ENCODE measurements at places on chromosomes 7 and 10. TPM values are rescaled to one million over a fixed set of nuclear protein-coding genes. Genes with fewer than 3 reads are reported as not detected.

The CHN2 gene
- polyA plus RNA-seq: 22.3 TPM

The PCLO gene
- 2.2 TPM for polyA plus RNA-seq

The ETV1 gene
- polyA plus RNA-seq: under 0.01 TPM

The CYP2E1 gene
- 0.48 TPM for polyA plus RNA-seq

The IGFBP3 gene
- 7.0 TPM for polyA plus RNA-seq

DNA sequence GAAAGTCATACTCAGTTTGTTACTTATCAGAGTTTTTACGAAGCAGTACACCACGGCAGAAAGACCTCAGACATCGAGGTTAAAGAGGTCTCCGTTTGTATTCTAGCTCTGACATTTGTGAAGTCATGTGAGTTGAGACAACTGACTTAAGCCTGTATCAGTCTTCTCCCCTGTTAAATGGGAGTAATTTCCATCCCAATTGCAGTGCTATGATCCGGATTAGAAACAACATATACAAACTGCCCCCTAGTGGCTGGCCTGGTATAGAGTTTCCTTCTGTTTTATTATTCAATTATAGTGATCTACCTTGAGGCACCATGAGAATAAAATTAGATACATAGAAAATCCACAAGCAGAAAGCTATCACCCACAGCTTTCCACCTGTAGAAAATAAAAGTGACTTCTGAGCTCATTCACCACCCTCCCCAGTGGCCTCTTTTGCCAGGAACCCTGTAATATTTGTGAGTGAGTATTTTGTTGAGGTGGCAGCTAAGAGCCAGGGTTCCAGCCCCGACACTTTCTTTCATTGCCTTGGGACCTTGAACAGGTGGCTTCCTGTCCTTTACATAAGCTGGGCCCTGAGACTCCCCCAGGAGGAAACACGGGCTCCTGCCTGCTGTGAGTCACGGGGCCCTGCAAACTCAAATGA is 607.2 kb upstream of the MGMT start:
- DNase-seq: peak; percentile 44

DNA sequence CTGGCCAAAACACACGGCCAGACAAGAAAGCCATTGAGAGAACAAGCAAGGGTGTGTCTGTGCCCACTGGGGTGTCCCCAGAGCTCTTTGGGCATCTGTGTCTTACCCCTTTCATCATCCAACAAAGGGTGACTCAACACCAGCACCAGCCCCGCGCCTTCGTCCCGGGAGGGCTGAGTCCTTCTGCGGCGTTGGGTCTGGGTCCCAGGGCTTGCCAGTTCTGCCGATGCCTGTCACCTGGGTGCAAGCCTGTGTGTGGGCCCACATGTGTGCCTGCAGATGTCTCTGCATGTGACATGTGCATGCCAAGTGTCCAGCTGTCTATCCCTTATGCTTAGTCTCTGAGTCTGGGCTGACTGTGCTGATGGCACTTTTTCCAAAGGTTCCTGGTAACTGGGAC is 24.4 kb upstream of the ELN start:
- no peak for DNase-seq

DNA sequence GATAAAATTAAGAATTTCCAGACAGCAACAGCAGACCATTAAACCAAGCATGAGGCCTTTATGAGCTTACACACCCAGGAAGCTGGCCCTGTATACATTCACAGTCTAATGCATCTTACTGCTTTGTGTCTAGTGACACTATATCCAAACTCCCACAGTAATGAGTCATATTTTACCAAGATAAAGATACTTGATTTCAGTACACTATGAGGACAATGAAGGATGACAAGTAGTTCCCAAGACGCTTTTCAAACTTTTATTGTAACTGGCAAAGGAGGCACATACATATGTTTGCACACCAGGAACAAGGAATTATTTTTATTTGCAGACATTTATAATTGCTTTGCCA is 148.0 kb downstream of the TSPAN12 start:
- no peak for DNase-seq

DNA sequence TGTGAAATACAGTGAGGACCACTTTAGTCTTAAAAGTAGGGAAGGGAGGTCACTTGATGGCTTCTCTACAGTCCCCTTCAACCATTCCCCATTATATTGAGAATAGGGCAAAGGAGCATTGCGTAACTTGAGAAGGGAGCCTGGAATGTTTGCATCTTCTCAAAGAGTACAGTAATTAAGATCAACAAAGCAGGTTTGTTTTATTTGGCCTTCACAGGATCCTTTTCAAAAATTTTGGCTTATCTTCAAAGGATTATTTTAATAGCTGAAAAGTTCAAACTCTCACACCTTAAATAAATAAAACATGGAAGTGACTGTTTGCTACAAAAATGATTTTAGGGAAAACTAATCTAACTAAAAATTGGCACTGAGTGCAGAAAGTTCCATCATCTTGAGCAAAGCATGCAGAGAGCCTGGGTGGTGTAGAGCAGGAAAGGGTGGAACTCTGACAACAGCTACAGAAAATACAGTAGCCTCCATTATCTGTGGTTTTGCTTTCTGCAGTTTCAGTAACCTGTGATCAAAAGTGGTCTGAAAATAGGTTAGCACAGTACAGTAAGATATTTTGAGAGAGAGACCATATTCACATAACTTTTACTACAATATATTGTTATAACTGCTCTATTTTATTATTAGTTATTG is 214.0 kb downstream of the MDFIC start:
- DNase-seq: peak; percentile 6

GRCh38 chr10:63481815-63482421 is 16.1 kb upstream of the JMJD1C start:
- DNase-seq: no peak

DNA sequence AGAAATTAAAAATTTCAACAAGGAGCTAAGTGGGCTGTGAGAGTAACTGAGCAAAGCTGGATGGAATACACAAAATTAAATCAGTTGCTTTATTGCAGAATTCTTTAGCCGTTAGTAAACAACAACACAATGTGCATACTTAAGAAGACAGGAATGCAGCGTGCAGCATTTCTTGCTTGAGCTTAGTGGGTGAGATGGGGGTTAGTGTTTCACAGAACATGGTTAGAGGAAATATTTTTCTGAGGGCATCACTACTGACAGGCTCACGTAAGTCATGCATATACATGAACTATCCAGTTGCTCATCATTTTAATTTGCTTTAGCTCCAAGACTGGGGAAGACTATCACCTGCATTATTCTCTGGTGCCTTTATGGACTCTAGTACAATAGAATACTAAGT is 80.8 kb downstream of the CD36 start:
- DNase-seq: no peak

- DNase-seq: no peak
These were observed 4.0 kb upstream of the MMP21 start for GRCh38 chr10:125779403-125780327.

DNA sequence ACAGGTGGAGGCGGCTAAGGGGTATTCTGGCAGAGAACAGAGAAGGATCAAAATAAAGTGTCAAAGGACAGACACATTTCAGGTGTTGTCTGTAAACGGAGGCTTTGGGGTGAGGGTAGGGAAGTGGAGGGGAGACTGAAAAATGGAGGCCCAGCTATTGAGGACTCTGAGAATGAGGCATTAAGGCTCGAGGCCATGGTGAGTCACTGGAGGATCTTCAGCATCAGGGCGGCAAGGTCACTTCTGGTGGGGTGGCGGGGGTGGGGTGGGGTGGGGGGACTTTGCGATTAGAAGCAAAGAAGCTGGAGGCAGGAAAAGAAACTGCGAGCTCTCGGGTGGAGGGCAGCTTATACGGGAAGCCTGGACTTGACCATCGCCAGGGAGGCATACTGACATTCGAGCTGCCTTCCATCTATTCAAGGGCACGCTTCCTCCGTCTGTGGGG is 58.4 kb upstream of the PCGF5 start:
- DNase-seq: no peak

DNA sequence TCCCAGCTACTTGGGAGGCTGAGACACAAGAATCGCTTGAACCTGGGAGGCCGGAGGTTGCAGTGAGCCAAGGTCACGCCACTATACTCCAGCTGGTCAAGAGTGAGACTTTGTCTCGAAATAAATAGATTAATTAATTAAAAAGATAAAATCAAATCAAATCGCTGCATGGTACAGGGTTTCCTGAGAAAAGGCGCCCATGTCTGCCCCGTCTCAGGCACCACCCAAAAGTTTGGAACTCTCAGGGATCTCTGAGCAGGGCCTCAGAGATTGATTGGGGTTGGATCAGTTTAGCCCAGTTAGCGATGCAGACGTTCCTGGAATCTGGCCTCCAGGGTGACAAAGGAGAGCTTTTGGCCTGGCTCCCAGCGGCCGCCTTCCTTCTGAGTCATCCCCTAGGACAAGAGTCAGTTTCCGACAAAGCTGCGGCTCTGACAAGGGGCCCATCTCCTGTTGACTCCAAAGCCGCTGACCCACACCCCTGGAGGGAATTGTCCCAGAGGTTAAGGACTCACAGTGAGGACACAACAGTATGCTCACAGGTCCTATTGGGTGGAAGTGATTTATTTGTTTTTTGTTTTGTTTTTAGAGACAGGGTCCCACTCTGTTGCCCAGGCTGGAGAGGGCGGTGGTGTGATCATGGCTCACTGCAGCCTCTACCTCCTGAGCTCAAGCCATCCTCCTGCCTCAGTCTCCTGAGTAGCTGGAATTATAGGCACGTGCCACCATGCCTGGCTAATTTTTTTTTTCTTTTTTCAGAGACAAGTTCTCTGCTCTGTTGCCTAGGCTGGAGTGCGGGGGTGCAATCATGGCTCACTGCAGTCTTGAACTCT is 6.8 kb downstream of the ORAI2 start:
- no peak for DNase-seq

DNA sequence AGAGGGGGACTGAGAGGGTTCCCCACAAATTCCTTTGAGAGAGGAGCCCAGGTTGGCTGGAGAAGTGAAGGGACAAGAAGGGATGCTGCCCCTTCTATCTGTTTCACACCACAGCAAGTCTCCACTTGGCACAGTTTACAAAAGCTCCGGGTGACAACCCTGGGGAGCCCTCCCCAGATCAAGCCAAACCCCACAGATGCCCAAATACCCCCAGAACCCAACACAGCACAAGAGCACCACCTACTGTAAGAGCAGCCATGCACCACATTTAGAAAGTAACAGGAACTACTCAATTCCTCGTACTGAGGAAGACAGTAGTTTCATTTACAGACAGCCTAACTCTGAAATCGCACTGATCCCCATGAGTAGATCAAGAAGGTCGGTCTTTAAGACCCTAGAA is 67.8 kb upstream of the ATP6V0A4 start:
- DNase-seq: no peak

- DNase-seq: no peak
These were observed 2.1 kb downstream of the CPED1 start for GRCh38 chr7:120990468-120991118.

DNA sequence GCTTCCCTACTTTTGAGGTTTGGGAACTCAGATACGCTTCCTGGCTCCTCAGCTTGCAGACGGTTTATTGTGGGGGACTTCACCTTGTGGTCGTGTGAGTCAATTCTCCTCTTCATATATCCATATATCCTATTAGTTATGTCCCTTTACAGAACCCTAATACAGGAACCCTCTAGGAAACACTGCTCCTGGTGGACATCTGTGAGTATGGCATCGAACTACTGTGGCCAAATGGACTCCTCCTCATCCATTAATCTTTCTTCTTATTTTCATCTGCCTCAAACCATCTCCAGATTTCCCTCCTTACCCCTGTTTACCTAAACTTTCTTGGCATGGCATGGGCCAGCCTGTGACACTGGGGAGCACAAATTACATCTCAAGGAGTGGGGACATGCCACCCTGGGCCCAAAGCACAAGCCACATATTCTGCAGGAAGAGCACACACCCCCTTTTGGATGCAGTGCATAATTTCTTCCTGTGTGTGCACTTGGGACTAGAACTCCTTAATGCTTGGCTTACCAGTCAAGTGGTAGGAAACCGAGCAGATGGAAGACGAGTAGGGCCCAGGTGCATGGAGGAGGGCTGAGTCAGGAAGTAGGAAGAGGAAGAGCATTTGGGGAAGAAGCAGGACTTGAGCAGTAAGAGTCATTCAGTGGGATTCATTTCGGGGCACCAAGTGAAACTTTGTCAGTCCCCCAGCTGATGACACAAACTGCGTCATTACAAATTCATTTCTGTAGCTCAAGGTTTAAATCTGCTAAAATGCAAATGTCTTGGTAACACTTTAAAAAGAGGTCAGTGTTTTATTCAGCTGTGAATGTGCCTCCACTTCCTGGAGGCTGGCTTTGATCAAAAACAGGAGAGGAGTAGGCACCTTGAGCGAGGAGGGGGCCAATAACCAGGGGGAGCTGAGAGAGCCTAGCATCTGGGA is 80.8 kb upstream of the PLXNA4 start:
- no peak for DNase-seq

DNA sequence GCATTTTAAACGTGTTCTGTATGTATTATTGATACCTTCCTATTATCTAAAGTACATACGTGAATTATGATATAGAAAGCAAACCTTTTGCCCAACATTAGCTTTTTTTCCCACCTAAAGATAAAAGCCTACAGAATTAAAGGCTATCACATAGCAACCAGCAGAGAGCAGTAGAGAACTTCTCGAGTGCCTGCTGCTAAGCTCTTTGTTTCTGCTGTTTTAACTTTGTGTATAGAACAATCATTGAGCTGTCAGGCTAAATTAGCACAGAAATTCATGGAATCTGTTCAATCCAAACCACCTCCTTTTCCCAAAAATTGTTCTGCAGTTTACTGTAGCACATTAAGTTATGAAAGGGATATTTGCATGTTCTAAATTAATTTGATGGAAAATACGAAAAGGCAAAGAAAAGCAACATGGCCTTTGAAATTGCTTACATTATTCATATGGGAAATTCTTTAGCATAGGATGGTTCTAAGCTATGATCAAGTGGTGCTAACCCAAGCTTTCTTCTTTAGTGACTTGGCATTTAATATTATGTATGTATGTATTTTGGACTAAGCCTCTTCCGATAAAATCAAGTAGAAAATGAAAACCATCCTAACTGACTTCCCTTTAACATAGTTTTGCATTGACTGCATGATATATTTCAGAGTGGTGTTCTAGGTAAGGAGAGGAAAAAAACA is 1288.5 kb downstream of the GATA3 start:
- peak; percentile 9 for DNase-seq

GRCh38 chr7:139284252-139284896 is 53.3 kb downstream of the UBN2 start:
- no peak for DNase-seq

GRCh38 chr7:156941393-156942182 is 7.9 kb upstream of the NOM1 start:
- no peak for DNase-seq

GRCh38 chr7:87140271-87140748 is 11.9 kb upstream of the DMTF1 start:
- DNase-seq: peak; percentile 74

DNA sequence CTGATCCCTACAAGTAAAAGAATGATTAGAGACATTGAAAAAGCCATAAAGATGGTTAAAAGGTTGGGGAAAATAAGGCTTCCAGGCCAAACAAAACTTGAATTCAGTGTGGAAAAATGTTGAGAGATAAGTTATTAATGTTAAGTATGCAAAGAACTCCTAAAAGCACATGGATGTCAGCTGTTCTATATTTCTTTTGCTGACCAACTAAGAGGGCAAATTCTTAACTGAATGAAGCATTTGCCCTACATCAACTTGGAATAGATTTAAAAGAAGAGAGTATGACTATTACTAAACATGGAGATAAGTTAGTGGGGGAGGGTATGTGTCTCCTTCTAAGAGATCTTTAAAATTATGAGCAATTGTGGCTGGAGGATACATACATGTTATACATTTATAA is 124.8 kb downstream of the KIAA1217 start:
- no peak for DNase-seq

All from small intestine (tissue), 16 donors.